ENCODE measurements at places on chromosomes 2 and 18. TPM values are rescaled to one million over a fixed set of nuclear protein-coding genes. Genes with fewer than 3 reads are reported as not detected.

Gene HOXD13
- total RNA-seq: 1.2 TPM

DNA sequence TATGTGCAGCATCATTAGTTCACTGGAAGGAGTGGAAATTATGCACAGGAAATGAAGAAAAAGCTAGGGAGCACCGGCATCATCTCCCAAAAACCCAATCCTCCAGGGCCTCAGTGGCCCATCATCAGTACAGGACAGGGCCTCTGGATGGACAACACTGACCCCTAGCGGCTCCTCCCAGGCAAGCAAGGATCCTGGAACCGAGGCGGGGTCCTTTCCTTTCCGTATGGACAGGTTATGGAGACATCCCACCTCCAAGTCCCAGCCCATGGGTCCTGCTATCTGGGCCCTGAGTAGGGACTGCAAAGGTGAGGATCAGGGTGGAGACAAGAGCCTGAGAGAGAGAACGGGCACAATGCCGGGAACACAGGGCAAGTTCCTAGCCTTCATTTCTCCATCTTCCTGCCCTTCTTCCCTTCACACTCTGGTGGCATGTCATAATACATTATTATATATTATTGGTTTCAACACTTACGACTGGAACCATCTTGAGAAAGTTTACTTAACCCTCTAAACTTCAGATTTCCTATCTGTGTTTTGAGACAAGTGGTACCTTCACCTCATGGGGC lies 68.2 kb downstream of the ZNF516 start:
- DNase-seq: no peak

- DNase-seq: no peak
Measured at GRCh38 chr18:78777992-78778391, 201.6 kb upstream of the SALL3 start.

- DNase-seq: no peak
Measured at GRCh38 chr18:6857300-6857699, 127.8 kb downstream of the ARHGAP28 start.
